Activated T-helper 9 cell treated with anti-CD3 and anti-CD28 coated beads, Interleukin-2, amount 50 U/mL, for 16 hours (primary cell): ENCODE measurements at places on chromosomes 1 and 21.

GRCh38 chr1:51605961-51606723 is 10.8 kb upstream of the OSBPL9 start:
- DNase-seq: no peak

GRCh38 chr1:30300669-30301068 is 422.7 kb downstream of the MATN1 start:
- DNase-seq: no peak

DNA sequence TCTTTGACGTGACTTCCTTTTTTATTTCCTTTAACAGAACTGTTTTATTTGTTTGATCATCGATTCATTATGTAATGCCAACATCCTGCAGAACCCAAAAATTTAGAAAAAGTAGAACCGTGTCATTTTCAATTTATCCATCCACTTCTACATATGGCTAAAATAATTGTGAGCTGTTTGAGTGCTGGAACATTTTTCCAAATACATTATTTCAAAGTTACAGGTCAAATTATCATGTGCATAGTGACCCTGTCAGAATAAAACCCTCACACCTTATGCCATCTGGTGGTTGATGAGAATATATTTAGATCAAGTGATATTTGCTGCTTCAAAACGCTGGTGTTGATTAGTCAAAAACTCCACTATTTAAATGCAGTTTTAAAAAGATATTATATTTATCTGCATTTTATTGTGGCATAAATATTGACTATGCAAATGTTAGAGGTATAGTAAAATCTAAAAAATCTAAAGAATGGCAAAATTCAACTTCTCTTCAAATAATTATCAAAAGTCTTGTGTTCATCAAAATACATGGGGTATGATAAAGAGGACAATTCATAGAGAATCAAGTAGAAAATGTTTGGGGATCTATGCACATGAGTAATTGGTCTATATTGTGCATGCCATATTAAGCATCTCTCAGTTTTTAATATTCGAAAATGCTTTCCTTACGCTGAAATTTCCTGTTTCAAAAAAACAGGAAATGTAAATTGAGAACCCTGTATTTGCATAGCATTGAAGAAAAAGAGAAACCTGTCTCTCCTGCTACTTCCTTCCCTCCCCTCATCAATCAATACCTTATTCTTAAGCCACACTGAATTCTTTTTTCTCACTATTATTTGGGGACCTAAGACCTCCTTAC is 39.7 kb downstream of the UBE2U start:
- DNase-seq: no peak

GRCh38 chr1:229141271-229141670 is 129.6 kb upstream of the RAB4A start:
- DNase-seq: no peak

GRCh38 chr1:223344491-223344890 is 19.5 kb downstream of the SUSD4 start:
- no peak for DNase-seq

DNA sequence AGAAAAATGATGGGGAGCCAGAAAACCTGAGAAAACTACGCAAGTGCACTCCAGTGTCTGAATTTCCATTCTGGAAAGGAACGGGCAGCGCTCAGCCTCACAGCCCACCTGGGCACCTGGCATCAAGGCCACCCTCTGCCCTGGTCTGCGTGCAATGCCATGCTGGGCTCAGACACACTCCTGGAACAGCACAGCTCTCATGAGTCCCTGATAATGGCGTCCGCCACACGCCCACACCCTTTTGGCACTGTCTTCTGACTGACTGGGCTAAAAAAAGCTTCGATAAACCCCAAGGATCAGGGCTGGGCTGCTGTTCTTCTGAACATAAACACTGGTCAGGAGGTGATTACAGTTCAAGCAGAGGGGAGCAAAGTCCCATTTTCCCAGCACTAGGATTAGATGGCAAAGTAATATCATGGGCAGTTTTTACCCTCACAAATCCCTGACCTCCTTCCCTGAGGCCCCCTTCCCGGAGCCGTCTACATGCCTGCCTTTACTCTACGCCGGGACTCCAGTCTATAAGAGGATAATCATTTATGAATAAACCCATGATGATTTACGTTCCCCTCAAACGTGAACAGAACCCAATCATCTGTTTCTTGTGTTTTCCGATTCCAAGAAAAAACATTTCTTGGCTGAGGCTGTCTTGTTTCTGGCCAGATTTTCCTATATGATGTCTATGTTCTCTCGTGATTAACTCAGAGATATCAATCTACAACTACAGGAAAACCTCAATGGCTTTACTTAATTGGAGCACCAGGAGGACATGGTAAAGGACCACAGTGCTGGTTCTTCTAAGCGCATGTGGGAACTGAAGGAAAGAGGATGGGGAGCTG is 22.6 kb downstream of the RCAN1 start:
- no peak for DNase-seq

GRCh38 chr1:244341455-244342450 is 110.0 kb downstream of the ADSS2 start:
- no peak for DNase-seq

DNA sequence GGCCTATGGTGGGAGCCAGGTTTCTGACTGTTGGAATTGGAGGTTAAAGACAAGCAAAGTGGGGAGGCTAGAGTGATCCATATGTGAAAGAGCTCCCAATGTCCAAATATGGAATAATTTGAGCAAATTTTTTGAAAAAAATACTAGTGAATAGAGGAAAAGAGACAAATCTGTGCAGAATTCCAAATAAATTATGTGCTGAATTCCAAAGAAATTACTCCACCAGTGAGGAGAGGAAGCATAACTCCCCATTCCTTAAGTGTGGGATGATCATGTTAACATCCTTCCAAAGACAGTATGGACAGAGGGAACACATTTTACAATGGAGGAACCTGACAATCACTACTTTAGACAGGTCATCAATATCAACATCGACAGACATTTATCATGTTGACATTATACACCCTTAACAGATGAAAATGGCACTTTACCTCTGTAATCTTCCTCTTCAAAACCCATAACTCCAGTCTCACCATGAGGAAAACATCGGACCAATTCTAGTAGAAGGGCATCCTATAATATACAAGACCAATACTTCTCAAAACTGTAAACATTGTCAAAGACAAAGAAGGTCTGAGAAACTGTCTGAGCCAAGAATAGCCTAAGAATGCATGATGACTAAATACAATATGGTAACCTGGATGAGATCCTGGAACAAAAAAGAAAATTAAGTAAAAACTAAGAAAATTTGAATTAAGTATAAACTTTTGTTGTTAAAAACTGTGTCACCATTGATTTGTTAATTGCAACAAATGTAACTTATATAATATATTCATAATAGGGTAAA is 71.5 kb upstream of the RGS4 start:
- no peak for DNase-seq

GRCh38 chr21:34351786-34352241 is 12.0 kb upstream of the KCNE2 start:
- DNase-seq: no peak

DNA sequence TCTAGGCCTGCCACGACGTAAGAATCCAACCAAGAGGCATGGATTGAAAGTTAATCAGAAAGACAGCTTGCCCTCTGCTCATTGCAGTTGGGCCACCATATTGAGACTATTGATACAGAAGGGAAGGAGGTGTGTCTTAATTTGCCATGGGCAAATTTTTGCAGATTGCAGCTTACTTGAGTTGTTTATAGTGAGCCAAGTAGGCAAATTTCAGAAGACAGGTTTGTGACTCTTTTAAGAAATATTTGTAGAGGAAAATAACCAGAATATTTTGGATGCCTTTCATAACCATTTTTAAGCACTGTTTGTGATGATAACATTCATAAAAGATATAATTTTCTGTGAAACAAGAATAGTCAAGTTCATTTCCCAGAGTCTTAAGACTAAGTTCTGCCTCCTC is 74.1 kb downstream of the PRDM2 start:
- DNase-seq: no peak

DNA sequence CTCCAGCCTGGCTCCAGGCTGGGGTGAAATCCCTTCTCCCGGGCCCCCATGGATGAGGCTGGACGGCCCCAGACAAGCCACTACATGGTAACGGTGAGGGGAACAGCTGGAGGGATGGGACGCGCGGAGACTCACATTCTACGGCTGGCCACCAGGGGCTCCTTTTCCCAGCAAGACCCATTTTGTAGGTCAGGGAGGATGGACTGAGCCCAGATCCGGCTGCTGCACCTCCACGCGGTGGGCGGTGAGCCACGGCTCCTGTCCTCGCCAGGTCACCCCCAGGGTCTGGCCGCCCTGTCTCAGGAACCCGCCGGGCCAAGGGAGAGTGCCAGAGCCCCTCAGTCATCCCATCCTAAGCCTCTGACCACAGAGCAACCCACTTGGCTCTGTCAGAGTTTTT is 75.0 kb upstream of the ACTRT2 start:
- no peak for DNase-seq

DNA sequence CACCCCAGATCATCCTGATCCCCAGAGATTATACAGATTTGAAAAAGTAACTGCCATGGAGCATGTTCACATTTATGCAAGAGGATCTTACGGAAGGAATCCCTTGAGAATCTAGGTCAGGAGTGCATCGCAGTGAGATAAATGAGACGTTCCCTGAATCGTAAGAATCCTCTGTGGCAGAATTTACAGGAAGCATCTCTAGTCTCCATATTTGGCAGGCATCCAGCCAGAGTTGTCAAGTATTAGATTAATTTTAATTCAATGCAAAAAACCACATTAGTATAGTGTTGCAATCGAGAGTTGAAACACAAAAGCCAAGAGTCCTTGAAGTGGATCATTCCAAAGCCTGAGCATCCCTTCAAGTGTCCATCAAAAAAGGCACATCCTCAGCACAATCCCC is 100.8 kb downstream of the RRAGC start:
- DNase-seq: no peak

GRCh38 chr21:37259426-37259825 is 7.7 kb downstream of the VPS26C start:
- DNase-seq: no peak

GRCh38 chr1:36988741-36989193 is 45.5 kb downstream of the GRIK3 start:
- DNase-seq: no peak

DNA sequence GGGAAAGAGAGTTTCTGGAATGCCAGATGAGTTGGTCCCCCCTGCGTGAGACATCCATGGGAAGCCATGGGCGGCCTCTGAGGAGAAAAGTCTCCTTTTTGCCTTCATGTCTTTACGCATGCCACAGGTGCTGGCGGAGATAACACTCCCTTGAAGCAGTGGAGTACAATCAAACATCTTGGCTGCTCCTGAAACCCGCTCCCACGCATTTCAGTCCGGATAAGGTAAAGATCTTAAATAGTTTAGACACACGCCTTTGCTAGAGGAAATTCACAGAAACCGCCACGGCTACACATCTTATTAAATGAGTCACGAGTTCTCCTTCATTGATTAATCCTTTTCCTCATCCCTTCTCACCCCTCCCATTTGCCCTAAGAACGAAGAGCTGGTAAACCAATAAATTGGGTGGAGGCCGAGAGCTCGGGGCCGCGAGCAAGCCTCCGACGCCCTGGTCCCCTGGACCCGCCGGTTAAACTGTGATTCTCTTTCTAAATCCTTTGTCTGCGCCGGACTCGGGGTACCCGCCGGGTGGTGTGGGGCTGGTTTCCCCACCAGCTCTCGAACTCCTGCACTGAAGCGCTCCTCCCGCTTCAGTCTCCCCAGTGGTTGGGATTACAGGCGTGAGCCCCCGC is 6.6 kb upstream of the ZNF669 start:
- no peak for DNase-seq

- DNase-seq: no peak
Observed at GRCh38 chr21:35303085-35303484, 254.0 kb upstream of the RUNX1 start.

DNA sequence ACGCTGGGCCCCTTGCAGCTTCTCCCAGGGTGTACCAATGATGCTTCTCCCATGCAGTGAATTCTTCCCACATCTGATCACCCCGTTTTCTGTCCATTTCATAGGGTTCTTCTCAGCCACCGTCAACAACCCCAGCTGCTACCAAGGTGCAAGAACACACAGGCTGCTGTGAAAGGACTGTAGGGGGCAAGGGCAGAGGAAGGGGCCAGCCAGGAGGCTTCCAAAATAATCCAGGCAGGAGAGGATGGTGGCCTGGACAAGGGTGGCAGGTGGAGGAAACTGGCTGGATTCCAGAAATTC is 113.3 kb upstream of the WNT4 start:
- no peak for DNase-seq

GRCh38 chr1:24414775-24415333 is 748 bp upstream of the NIPAL3 start:
- DNase-seq: no peak

DNA sequence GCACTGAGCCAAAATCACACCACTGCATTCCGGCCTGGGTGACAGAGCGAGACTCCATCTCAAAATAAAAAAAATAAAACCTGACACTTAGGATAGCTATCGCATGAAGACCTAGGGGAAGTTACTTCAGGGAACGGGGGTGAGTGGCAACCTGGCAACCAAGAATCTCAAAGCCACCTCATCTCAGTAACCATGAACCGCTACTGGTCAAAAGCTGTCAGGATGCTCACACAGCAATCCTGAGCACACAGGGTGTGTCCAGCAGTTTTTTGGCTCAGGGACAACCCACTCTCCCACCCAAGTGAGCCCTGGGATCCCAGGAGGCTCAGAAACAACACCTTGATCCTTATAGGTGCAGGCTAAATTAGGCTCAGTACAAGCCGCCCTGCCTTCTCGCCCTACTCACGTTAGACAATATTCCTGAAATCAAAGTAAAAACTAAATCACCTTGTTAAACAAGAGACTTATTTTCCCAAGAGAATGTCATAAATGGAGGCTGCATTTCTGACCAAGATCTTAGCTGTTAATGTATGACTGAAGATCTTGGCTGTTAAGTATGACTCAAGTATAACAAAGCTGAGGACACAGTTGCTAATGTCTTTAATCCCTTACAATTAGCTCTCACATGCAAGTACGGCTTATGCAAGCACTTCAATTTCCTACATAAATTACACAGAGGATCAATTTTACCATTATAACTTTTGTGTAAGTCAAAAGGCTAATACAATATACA is 48.3 kb upstream of the NADK start:
- DNase-seq: no peak

DNA sequence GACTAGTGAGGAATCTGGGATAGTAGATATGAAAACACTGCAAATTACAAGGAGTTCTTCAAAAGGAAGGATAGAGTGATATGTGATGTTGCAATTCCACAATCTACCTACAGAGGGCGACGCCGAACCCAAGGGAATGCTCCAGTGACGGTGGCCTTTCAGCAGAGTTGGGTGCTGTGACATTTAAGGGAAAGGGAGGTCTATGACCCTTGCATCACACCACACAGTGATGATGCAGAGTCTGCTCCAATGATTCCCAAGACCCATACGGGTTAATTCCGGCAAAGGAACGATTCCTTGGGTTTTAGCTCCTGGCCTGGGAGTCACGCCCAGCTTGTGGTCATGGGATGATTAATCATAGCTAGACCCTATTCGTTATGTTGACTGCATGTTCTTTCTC is 123.0 kb upstream of the IGSF21 start:
- DNase-seq: no peak

GRCh38 chr1:200869376-200869752 is 3.4 kb upstream of the GPR25 start:
- DNase-seq: no peak
